ENCODE measurements at places on chromosomes 1 and 21. TPM values are rescaled to one million over a fixed set of nuclear protein-coding genes. Genes with fewer than 3 reads are reported as not detected.

DNA sequence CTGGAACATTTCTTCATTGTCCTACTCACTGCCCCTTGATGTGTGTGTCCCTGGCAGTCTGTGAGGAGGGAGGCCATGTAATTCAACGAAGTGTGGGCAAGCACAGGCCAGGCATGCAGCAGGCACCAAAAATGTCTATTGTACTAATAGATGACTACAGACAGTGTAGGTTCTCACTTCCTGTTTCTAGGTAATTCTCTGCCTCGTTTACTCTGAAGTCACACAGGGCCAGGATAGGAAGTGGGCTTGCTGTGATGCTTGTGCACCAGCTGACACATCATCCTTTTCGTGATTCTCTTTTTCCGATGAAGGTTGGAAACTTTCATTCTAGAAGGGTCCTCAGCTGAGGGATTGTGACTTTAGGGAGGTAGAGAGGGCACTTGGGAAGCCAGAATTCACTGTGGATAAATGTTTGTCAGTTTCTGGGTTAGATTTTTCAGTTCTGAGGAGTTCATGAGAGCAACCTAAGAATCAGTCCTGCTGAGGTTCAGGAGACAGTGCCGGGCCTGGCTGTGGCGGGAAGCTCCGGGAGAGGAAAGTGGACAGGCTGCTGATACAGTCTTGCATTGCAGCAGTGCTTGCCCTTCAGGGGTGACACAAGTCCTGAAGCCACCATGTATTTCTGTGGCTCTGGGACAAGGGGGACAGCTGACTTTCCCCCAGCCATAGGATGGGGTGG is 4.3 kb upstream of the CSF1 start:
- no peak for DNase-seq

Gene CDA
- not detected for total RNA-seq

DNA sequence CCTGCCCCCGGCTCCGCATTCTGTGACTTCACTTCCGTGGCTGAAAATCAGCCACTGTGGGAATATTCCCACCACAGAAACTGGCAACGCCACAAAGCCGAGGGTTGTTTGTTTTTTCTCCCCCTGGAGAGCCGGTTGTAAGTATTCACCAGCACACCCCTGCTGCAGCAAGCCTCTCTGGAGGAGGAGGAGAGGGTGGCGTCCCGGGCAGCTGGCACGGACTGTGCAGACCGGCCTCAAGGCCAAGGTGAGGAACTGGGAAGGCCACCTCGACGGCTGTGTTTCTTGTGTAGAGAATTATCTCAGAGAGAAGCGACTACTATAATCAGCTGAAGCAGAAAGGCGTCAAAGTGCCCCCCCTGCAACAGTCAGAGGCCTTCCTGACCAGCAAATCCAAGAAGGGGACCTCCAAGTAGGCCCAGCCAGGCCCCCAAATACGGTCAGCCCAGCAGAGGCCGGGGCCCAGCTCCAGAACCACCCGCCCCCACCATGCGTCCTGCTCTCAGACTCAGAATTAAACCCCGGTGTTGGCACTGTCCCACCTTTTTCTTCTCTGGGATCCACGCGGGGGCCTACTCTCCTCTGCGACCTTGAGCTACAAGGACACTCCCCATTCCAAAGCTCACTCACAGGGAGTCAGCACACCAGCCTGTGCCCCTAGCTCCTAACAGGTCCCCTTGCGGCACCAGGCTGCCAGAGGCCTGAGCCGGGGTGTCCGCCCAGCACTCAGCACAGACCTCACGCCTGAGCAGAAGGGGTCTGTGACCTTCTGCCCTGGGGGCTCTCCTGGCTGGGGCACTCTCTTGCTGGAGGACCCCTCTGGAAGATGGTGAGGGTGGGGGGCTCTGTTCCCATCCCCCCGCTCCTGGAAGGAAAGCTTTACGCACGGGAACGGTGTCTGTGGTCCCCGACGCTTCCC is 1.2 kb upstream of the SMIM1 start:
- no peak for DNase-seq

Gene CA6
- 0.90 TPM for total RNA-seq

Gene PLCH2
- 36.7 TPM for total RNA-seq

DNA sequence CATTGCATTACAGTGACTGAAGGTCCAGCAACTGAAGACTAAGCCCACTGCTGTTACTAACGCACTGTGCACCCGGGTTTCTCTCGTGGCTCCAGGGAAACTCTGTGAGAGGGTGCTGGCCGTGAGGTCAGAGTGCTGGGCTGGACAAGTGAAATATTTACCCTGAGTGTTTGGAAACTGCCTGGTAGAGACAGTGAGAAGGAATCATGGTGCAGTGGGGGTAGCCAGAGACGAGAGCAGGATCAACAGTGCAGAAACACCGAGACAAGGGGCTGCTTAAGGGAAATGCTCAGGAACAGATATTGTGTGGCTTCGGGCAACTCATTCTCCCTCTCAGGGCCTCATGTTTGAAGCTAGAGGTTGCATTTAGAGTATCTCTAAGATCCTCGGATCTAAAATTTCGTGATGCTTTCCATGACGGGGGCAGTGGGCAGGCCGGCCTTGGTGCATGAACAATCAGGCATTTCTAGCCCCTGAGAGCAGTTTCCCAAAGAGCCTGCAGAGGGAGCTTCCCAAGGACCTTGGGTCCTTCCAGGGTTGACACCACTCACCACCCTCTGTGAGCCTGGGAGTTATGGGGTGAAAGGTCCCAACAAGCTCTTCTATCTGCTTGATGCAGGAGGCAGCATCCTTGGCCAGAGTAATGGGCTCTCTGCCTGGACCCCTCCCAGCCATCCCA is 9.7 kb downstream of the CD2 start:
- no peak for DNase-seq

Gene OR2L3
- 0.17 TPM for total RNA-seq

Gene CASQ2
- not detected for total RNA-seq

All from naive thymus-derived CD4-positive, alpha-beta T cell (primary cell).